Activated T-cell treated with anti-CD3 and anti-CD28 coated beads for 4 hours (primary cell): ENCODE measurements at places on chromosomes 4 and X.

DNA sequence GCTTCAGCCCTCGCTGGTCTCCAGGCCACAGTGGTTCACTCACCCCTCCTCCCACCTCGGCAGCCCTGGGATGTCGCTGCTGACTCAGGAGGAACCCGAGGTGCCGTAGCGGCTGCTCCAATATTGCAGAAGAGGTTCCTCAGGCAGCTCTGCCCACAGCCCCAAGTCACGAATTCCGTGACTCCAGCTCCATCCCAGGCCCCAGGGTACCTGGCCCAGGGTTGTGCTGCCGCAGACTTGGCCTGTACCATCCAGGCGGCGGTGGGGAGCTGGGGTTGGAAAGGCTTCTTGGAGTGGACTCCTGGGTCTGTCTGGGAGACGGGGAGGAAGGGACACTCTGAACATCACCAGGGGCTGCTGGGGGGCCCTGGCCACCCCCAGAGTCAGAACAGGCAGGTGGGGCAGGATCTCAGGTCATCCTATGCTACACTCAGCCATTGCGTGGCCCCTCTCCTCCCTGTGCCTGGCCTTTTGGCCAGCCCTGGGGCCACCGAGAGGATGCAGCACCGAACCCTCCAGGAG lies 728 bp upstream of the HGFAC start:
- no peak for DNase-seq

DNA sequence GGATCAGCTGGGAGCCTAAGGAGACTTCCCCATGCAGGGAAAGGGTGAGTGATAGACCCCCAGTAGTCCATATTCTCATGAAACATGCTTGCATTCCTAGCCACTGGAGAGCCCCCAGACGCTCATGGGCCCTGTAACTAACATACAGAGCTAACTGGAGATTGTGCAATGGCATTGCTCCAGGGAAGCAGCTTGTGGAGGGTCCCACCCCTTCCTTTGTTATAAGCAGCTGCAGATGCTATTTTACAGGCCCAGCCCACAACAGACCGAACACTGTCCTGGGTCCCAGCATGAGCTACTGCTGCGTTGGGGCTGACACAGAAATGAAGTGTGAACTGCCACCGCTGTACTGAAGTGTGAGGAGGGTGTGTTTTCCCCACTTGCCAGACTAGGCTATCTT lies 1465.7 kb upstream of the DIAPH2 start:
- DNase-seq, result no peak

- DNase-seq, result no peak
Observed at GRCh38 chr4:87704001-87704400, 53.9 kb downstream of the DMP1 start.

GRCh38 chr4:142447009-142447408 lies 399.1 kb downstream of the INPP4B start:
- DNase-seq, result no peak

DNA sequence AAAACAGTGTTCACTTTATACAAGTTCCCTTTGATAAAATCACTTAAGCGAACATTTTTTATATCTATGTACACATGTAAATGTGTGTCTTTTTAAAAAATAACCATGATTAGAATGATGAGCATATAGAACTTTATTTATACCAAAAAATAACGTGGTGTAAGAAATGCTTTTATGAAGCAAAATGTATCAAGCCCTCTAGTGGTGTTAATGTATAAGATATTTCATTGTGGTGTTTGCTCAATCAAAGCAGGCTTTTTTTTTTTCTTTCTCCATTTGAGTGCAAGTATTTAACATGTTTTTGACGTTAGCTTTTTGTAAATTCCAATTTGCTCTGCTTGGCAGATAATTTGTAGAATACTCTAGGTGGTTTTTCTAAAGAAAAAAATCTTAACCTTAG lies 2092.4 kb upstream of the TENM3 start:
- no peak for DNase-seq

DNA sequence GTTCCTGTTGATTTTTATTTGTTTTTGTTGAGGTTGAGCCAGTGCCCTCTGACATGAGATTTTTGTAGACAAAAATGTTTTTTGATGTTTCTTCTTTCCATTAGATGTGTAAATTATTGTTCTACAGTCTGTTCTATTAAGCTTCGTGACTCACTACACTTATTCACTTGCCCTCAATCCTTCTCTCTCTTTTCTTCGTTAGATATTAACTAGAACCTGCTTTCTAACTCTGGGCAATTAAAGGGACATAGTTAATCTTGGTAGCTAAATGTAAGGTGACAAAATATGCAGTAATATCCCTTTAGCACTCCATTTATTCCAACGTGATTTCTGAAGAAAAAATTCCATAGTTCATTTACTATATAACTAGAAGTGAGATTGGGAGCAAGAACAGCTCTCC lies 333.9 kb downstream of the PDHA2 start:
- DNase-seq, result no peak

DNA sequence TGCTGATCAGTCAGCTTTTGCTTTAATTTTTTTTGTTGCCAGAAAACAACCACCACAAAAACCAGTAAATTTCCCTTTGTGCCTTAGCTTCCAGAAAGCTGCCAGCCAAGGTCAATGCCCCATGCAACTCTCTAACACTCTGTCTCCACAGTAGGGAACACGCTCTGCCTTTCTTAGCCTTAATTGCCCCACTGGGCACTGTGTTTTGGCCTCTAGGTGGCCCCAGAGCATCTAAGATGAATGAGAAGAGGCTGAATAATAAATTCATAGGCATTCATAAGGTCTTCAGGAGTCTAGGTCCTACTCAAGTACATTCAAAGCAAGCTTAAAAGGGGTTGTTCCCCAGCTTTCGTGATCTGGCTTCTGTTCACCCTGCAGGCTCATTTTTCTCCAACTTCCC lies 57.7 kb upstream of the PASD1 start:
- no peak for DNase-seq

GRCh38 chr4:17995165-17995564 lies 26.4 kb downstream of the LCORL start:
- no peak for DNase-seq

DNA sequence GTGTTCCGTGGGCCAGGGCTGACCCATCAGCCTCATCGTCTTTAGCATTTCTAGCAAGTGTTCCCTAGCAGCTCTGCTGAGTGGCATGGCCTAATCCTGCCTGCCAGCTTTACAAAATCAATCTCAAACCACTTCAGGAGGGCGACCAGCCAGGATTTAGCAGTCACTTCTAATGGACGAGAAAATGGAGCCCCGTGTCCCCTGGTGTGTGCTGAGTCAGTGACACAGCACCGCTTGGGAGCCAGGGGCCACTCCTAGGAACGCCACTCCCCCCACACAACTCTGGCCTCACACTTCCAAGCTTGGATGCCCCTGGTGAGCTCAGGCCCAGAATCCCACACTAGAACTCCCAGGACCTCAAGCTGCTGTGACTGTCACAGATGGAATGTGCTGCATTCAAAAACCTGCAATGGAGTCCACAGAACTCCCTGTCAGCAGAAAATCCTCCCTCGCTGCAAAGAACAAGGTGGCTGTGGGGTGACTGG lies 311.2 kb upstream of the GATB start:
- no peak for DNase-seq

DNA sequence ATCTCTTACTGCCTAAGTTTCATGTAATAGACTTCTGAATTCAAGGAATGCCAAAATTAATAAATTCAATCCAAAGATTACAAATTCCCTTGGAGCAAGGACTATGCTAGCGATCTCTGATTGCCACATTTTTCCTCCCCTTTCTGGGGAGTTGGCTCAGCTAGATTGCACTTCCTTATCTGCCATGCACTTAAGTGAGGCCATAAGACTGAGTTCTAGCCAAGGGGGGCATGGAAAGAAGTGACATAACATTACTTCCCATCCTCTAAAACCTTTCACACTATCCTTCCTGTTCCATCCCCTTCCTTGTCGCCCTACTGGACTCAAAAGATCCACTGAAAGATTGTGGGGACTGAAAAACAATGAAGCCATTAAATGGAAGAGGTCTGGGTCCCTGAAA lies 53.8 kb upstream of the TXK start:
- no peak for DNase-seq
